Stimulated activated CD4-positive, alpha-beta T cell treated with anti-CD3 and anti-CD28 coated beads, Interleukin-2, amount 100 ng/mL, for 24 hours (primary cell): ENCODE measurements at places on chromosomes 3 and 15.

- DNase-seq = no peak
Observed at GRCh38 chr3:152719264-152719663, 115.7 kb upstream of the P2RY1 start.

DNA sequence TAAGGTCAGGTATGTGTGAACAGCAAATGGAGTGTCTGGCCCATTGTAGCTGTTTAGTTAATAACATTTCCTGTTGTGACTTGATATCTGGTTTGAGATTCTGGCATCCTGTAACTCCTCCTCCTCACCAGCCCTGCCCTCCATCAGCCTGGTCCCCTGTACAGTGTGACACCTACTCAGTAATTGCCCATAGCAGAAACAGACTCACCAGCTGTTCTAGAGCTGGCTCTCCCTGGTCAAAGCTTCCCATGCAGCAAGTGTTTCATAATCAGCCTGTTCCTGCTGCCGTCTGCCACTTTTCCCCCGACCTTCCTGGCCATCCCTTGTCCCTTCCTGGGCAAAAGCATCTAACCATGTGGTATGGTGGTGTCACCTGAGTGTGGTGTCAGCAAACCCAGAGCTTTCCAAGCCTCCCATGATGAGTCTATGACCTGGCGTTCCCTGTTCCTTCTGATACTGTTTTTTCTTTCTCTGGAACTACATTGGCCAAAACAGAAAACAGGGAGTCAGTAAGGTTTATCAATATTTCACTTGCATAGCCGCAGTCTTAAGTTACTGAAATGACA lies 55.4 kb downstream of the B3GALNT1 start:
- DNase-seq = no peak

DNA sequence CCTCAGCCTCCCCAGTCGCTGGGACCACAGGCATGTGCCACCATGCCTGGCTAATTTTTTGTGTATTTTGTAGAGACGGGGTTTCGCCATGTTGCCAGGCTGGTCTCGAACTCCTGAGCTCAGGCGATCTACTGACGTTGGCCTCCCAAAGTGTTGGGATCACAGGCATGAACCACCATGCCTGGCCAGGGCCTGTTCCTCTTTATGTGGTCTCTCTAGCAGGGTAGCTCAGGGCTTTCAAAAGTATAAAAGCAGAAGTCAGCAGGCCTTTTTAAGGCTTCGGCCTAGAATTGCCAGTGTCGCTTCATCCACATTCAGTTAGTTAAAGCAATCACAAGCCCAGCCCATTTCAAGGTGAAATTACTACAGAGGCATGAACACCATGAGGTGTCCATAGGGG lies 7.6 kb downstream of the VHL start:
- no peak for DNase-seq

- no peak for DNase-seq
Observed at GRCh38 chr3:187801152-187801551, 55.9 kb upstream of the BCL6 start.

DNA sequence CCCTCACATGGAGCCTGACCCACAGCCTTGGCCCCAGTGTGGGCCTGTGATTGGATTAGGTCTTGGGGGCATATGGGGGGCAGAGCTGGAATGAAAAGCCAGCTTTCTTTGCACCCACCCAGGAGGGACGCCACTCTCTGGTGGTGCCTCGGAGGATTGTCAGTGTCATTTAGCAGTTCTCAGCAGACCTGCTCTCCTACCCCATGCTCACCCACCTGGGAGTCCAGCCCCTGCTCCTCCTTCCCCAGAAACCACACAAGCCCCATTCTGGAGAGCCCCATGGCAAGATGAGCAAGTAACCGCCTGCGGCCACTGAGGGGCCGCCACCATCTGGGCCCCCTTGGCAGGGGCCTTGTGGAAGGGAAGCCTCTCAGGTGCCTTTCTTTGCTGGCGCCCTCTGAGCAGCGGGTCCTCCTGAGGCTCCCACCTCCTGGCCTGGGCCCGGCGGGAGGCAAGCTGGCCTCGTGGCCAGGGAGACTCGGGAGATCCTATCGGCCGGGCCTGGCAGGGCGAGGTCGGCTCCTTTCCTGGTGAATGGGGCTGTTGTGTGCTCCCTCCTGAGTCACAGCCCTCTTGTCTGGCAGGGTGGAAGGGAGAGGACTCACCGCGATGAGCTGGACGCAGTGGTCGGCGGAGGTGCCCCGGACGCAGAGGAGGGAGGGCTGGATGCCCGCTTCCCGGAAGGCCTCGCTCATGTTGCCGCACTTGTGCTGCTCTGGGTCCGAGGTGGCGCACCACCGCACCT lies 2.3 kb downstream of the MELTF start:
- no peak for DNase-seq

DNA sequence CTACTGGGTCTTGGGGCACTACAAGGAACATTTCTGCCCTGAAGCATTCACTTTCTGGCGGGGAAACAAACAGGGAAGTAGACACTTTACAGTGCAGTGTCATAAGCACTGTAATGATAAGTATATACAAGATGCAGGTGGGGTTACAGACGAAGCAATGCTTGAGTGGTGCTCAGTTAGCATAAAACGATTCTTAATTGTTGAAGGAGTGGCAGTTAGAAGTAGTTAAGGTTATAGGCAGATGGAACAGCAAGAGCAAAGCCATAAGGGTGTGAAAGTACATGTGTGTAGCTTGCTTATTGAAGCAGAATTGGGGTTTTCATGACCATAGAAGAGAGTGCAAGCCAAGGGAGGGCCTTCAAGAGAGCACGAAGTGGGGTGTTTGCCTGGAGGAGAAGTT lies 46.2 kb downstream of the SLC25A26 start:
- no peak for DNase-seq

DNA sequence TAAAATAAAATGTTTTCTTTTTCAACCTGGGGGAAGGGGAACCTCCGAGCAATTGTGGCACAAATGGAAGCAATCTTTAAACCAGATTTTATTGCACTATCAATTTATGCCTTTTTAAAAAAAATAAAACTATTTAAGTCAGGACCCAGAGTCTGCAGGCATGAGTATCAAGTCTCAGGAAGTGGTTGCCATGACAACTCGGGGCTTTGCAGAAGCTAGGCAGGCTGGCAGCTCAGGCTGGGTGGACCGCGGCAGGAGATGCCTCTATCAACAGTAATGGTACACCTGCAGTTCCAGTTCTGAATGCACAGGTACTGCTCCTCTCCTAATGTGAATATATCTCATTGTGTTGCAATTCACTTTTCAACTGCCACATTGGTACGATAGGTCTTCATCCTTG lies 447.7 kb downstream of the GABRG3 start:
- no peak for DNase-seq

DNA sequence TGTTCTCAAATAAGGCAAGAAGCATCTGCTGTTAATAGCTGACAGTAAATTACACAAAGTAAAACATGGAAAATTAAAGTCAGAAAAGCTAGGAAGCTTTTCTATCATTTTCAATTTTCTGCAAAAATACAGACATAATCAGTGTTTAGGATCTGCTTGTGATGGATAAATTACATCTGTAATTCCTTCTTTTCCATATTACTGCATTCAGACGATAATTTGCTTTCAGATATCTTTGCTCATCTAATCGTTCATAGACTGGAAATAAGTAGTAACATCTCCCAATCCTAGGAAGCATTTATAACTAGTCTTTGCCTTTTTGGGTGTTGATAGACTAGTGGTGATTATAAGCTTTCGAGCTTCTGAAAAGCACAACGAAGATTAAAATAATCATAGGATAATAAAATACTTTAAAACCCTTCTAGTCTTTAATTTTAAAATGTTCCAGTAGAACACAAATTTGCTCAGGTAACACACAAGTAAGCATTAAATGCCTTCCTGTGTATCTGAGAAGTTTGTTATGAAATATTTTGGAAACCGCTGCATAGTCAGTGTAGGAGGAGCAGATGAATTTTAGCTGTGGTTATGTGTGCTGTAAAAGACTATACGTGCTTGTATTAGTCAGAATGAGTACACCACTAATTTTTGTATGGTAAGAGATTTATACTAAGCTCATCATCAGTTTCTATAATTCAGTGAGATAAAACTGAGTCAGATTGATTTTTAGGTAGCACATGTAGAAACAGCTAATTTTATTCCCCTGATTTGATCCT lies 41.0 kb downstream of the MBNL1 start:
- DNase-seq = no peak

DNA sequence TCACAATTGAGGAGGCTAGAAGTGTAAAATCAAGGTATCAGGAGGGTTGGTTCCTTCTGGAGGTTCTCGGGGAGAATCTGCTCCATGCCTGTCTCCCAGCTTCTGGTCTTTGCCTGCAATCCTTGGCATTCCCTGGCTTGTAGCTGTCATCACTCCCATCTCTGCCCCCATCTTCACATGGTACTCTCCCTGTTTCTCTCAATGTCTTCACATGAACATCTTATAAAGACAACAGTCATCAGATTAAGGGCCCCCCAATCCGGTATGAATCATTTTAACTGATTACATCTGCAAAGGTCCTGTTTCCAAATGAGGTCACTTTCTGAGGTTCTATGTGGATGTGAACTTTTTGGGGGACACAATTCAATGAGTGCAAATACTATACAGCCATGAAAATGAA lies 113.0 kb upstream of the GALNT15 start:
- DNase-seq = no peak

DNA sequence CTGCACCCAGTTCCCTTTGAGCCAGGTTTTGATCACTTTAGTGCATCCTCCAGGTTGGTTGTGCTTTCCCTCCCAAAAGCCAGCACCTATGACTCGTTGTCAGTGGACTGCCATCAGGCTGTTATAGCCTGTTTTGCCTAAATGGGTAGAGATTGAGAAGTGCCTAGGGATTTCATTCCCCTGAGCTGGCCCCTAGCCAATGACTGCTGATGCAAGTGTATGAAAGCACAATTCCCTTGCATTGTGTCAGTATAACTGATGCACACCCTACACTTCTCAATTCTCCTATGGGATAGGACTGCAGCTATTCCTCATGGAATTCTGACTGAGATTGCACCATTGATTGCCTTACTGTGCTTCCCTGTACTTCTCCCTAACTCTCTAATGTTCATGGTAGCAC lies 102.1 kb upstream of the ARPP21 start:
- no peak for DNase-seq

DNA sequence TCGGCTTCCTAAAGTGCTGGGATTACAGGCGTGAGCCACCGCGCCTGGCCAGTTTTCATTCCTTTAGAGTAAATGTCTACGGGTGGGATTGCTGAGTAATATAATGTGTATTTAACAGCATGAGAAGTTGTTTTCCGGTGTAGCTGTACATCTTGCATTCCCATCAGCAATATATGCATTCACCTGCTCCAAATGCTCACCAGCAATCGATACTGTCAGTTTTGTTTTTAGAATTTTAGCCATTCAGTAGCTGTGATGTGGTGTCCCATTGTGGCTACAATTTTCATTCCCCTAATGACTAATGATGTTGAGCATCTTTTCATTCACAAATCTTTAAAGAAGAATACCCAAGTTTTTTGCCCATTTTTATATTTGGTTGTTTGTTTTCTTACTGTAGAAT lies 134.8 kb upstream of the RGMA start:
- DNase-seq = no peak

DNA sequence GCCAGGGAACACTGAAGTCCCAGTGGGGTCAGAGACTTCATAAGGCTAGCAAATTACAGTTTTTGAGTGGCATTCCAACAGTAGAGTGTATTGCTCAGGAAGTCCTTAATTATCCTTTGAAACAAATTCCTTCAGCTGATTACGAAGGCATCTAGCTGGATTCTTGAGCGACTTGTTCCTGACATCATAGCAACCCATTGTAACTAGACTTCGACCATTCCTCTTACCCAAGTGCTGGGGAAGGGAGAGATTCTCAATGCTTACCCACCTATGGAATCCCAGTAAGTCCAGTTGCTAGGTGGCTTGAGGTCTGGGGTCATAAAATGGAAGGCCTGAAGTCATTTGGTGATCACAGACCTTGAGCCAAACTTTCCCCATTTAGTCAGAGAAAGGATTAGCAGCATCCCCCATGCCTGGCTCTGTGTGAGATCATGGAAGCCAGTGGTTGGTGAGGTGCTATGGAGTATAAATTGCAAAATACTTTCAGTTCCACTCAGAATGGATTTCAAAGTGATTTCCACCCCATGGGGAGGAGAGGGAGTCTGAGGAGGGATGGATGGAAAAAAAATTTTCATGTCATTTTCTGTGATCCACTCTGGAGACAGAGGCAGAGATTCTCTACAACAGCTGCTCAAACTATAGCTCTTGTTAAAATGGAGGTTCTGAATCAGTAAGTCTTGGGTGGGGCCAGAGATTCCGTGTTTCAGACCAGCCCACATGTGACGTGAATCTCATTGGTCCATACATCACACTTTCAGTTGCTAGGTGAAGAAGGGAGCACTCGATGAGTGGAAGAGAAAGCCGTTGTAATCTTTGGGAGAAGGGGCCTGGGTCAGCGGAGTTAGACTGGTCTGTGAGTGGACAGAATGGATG lies 45.7 kb downstream of the CD86 start:
- DNase-seq = peak; percentile 16

GRCh38 chr3:171956181-171956683 lies 83.1 kb upstream of the FNDC3B start:
- DNase-seq = no peak

GRCh38 chr3:189727898-189728297 lies 96.7 kb downstream of the TP63 start:
- no peak for DNase-seq

DNA sequence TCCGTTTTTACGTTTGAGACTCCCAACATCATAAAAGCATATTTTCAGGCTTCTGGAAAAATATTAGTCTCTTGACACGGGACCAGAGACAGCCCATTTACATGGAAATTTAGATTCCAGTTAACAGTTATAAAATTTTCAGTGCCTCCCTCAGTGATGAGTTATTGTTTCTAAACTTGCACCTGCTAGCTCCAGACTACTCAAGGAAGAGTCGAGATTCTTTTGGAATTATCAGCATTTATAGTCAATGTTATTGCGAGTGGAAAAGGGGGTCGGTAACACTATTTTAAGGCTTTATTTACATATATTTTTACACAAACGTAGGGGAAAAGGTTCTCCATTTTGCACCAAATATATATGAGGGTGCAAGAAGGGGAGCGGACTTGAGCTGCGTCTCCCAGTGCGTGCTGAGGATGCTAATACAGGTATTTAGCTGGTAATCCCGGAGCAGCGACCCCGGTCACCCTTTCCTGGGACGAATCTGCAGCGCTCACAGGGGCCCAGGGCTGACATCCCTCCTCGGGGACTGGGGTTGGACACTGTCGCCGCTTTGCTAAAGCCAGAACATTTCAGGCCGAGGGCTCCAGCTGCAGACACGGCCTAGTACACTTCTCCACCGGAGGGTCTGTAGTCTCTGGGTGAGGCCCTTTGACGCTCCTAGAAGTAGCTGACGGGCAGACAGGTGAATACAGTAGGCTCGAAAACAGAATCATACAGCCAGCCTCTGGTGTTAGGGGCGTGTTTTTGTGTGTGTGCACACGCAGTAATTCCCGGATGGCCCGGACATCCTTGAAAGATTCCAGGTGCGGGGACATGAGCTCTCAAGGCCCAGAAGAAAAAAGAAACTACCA lies 729 bp upstream of the ZBTB11 start:
- DNase-seq = no peak

GRCh38 chr3:63228677-63229076 lies 49.4 kb upstream of the SYNPR start:
- DNase-seq = no peak

- no peak for DNase-seq
Observed at GRCh38 chr15:66763186-66764071, 61.4 kb downstream of the SMAD6 start.

- peak; percentile 82 for DNase-seq
Observed at GRCh38 chr3:39177708-39178332, 14.6 kb downstream of the XIRP1 start.
